Stimulated activated CD4-positive, alpha-beta T cell treated with anti-CD3 and anti-CD28 coated beads, Interleukin-4, amount 100 ng/mL, for 1 hour (primary cell): ENCODE measurements at places on chromosomes 5 and 9.
A peak's percentile ranks its signal among the peaks of the same experiment; 100 is the strongest.

GRCh38 chr9:1101846-1102641, 51.9 kb downstream of the DMRT2 start:
- no peak for DNase-seq

- DNase-seq = no peak
These were observed 3.7 kb downstream of the TUBB4B start for GRCh38 chr9:137244486-137245449.

GRCh38 chr5:181265092-181265671, 4.2 kb upstream of the TRIM52 start:
- no peak for DNase-seq

DNA sequence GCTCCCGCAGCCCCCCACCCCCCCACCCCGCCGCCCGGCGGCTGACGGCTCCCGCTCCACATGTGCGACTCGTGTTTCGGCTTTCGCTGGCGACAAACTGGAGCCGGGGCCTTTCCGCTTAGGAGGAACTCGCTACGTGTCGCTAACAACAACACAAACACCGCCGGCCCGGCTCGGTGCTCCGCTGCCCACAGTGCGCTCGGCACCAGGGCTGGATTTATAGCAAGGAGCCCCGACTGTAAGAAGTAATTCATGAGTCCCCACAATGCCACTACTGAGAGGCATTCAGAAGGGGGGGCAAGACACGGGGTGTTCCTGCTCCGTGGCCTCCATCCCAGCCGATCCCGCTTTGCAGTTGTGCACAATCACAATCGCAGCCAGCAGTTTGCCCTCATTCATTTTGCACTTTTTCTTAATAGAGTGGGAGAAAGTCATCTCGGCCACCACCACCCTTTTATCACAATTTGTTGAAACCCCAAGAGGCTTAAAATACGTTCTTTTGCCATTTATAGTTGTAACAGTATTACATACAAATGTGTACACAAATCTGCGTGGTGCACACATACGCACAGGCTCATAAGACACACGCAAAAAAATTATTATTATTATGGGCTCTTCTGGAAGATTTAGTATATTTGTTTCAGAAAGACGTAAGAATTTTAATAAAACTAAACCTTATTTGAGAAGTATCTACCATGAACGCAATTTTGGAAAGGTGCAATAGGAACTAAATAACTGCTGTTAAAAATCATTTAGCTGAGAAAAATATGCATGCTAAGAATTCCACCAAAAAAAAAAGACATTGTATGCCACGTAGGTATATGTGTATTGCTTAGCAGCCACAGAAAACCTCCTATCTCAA, 48.1 kb downstream of the EBF1 start:
- peak; percentile 4 for DNase-seq

GRCh38 chr9:19587678-19588077, 178.9 kb downstream of the ACER2 start:
- no peak for DNase-seq

DNA sequence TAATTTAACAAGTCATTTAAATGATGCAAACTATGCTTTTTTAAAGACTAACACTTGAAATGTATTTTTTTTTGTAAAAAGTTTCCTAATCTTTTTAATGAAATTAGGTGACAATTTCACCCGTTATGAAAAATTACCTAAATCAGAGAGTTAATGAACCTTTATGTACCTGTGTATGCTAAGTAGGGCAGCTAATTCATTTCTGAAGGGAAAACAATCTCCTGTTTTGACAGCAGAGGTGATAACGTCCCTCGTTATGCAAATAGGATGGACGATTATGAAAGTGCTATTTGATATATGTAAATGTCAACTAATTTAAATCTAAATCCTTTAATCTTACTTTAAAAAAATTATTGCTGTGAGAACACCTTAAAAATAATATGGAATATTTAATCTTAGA, 58.8 kb downstream of the MEF2C start:
- DNase-seq = no peak

GRCh38 chr9:37406603-37407401, 15.7 kb upstream of the GRHPR start:
- DNase-seq = no peak

GRCh38 chr9:126225611-126226609, 100.7 kb upstream of the MVB12B start:
- DNase-seq = no peak

GRCh38 chr9:5438301-5439162, 807 bp upstream of the PLGRKT start:
- DNase-seq = peak; percentile 52

DNA sequence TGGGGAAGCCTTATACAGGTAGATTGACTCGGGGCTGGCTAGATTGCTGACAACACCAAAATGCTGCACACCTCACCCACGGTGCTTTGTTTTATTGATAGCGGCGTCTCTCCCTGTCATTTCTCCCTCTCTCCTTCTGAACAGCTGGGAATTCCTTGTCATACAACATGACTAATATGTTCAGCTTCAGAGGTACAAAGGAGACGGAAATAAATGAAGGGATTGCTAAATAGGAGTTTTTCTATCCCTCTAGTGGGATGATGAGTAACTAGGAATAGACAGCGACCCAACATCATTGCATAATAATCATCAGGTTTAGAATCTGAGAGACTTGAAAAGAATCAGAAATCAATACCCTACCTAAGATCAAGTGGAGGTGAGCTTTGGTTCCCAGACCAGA, 337.7 kb upstream of the PANK3 start:
- DNase-seq = no peak

DNA sequence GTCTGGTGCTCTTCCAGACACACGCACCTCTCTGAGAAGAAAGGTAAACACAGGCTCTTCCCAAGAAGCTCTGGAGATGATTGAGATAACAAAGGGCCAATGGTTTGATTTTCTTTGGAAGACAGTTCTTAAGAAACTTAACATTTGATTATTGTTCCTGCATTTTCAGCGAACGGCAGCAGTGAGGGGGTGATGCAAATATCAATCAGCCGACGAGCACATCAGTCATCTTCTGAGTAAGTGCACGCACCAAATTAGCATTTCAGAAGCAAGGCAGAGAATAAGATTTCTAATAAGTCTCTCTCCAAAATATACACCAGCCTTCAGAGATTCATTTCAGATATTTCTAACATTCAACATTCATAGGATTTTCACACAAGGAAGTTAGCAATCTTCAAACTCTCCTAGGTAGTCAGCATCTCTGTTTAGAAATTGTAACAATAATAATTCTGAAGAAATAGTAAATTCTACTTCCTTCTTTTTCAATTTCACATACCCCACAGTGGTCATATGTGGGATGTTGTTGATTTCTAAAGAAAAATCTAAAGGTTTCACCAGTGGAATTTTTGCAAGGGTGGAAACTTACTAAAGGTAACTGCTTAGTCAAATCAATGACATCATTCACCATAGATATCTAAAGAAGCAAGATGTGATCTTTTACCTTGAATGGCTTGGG, 250.3 kb downstream of the SEC61B start:
- DNase-seq = no peak

GRCh38 chr9:28320616-28321015, 747.3 kb upstream of the C9orf72 start:
- DNase-seq = no peak

DNA sequence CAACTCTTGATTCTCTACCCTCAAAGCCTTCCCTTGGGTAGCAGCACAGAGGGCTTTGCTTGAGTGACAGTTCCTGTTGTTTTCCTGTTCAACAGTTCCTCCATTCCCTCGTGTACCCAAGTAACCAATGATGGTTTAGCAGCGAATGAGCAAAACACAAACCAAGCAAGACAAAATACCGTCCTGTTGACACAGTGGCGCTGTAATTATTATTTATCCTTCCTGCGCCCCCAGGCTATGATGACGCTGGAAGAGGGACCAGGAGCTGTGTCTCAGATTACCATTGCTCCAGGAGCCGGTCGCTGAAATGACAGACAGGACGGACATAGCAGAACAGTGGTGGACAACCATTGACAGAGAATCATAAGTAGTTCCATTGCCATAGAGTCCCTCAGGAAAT, 154.8 kb downstream of the GADD45G start:
- no peak for DNase-seq

GRCh38 chr9:121958530-121958929, 134.6 kb downstream of the TTLL11 start:
- no peak for DNase-seq

DNA sequence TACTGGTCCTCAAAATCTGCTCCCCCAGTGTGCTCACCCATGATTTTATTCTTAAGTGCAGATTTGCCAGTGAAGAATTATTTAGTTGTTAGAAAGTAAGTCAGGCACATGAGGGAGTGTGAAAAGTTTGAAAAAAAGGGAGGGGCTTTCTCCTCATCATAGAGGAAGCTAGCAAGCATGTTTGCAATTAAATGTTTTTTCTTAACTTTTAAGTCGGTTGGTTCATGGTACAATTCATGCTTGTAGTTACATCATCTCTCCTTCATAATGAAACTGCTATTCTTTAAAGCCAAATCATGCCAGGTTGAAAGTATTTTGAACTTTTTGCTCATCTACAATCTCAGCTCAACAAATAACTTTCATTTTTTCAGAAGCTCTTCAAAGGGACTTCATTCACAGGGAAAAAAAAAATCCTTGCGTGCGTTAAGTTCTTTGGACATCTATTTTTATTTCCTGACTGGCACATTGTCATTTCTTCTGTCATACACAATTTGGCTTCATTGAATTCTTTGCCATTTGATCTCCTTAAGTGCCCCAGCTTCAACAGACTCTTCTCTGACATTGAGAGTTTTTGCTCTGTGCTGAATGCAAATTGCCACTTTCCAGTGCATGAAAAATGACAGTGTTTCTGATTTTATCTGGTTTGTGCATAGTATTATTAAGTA, 456.9 kb downstream of the TMEM232 start:
- no peak for DNase-seq

- DNase-seq = peak; percentile 81
These were observed 2.5 kb upstream of the MSMP start for GRCh38 chr9:35756275-35757225.

DNA sequence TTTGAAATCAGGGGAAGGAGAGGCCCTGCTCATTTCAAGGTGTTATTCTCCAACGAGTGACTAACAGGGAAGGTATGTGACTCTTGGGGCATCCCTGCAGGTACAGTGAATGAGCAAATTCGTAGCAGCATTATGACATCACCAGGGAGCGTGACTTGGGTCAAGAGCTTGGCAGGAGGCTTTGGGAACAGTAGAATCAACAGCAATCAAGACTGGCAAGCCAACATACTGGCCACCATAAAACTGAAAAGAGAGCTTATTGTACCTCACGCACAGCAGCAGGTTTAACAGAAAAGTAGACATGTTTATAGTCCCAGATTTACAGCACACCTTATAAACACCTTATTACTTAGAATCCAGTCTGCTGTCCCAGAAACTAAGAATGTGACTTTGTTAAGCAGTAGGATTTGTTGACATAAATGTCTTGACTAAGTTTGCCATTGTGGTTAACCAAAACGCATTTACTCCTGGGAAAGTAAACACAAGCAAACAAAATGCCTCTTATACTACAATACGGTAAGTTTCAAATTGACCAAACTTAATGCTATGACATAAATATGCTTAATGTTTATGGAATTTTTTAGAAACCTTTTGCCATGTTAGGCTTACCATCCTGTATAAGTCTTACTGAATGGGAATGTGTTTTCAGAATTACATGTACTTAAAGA, 297.8 kb downstream of the NPR3 start:
- no peak for DNase-seq

DNA sequence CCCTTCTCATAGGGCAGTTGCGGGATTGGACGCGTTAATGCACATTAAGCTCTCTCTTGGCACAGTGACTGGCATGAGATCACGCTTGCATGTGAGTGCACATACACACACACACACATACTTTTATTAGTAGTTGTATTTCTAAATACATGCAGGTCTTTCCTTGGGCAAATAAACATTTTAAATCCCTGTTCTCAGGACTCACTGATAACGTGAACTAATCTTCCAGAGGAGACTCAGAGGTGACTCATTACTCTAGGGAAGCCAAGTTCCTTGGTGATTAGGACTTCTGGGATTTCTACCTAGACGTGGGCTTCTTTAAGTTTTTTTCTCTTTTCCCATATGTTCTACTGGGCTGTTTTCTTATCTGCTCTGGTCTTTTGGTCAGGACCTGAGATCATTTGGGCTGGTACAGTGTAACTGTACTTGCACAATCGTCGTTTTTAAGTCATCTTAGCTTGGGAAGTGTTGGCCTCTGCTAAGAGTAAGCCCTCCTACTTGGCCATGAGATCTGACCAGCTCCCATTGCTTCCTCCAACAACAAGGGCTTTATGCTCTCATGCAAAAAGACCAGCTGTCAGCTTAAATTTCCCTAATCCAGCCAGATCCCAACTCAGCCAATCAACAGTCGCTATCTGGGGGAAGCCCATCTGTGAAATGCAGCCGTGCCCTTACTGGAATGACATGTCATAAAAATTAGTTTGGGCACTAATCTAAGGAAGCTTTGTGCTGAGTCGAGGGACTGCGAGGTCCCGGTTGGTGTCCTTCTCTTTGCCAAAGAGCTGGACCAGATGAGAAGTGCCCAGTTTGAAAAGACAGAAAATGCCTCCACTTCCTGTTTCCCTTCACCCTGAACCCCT, 176.4 kb upstream of the ANKRD55 start:
- DNase-seq = no peak

- no peak for DNase-seq
These were observed 1.2 kb downstream of the EFCAB9 start for GRCh38 chr5:172194985-172195774.

- DNase-seq = no peak
These were observed 65.1 kb downstream of the BASP1 start for GRCh38 chr5:17282283-17283120.

DNA sequence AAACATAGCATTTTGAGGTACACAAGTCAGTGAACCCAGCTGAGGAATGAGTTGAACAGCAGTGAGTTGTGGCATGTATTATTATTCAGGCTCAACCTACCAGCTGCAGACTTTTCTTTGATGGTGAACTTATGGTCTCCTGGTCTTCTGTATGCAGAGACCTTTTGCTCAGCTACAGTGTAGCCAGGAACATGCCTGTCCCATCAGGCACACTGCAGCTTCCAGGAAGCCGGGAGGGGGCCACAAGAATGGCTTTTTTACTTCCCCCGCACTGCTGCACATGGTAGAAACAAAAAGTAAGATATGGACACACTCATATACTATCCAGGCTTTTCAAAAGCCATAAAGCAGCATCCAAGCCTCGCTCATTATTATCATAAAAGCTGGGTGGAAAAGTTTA, 65.3 kb upstream of the PLPP1 start:
- DNase-seq = no peak

DNA sequence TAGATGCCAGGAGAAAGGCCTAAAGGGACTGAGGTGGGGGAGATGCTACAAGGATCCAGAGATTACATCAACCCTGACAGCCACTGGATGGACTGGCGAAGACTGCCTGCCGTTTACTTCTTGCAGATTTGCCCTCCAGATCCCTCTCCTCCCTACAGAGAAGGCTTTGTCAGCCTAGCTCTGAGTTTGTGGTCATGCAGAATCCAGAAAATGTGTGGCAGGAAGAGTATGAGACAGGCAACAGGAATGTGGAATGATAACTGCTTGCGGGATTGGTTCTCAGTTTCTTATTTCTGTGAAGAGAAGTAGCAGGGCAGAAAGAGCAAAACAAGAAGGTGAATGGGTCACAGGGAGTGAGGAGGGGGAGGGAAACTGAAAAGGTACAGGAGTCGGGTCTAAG, 129.6 kb downstream of the TLE1 start:
- no peak for DNase-seq

- DNase-seq = peak; percentile 66
These were observed 57.0 kb downstream of the COL15A1 start for GRCh38 chr9:99000476-99001395.

GRCh38 chr5:114634967-114635901, 273.4 kb downstream of the KCNN2 start:
- no peak for DNase-seq
